Neural cell (in vitro differentiated cells): ENCODE measurements at places on chromosomes 1 and 21. TPM values are rescaled to one million over a fixed set of nuclear protein-coding genes. Genes with fewer than 3 reads are reported as not detected.

APCS gene
- polyA plus RNA-seq: not detected in 2 replicates

FAM72A gene
- 2.2 and 4.1 TPM in 2 replicates for polyA plus RNA-seq

MYCL gene
- polyA plus RNA-seq: 35.2 and 36.3 TPM in 2 replicates

SLC25A34 gene
- polyA plus RNA-seq: 5.4 and 5.5 TPM in 2 replicates

UBQLN4 gene
- 34.9 and 39.3 TPM in 2 replicates for polyA plus RNA-seq

CFH gene
- not detected in 2 replicates for polyA plus RNA-seq

C1orf146 gene
- polyA plus RNA-seq: not detected in 2 replicates

HUNK gene
- 9.3 and 11.0 TPM in 2 replicates for polyA plus RNA-seq

IGFN1 gene
- polyA plus RNA-seq: not detected in 2 replicates

GPR52 gene
- not detected in 2 replicates for polyA plus RNA-seq

NCAM2 gene
- 7.9 and 9.8 TPM in 2 replicates for polyA plus RNA-seq

CYP4Z1 gene
- 0.51 TPM in 1 of 2 replicates, not detected in the other for polyA plus RNA-seq

OR2T11 gene
- polyA plus RNA-seq: not detected in 2 replicates

MATN1 gene
- polyA plus RNA-seq: 0.22 and 0.42 TPM in 2 replicates

OR2T6 gene
- not detected in 2 replicates for polyA plus RNA-seq

ACP6 gene
- polyA plus RNA-seq: 2.9 and 5.0 TPM in 2 replicates

TCP10L gene
- 1.7 and 2.1 TPM in 2 replicates for polyA plus RNA-seq

FCRL2 gene
- polyA plus RNA-seq: not detected in 2 replicates

ELAVL4 gene
- 81.0 and 105 TPM in 2 replicates for polyA plus RNA-seq

MX2 gene
- not detected in 2 replicates for polyA plus RNA-seq

KRTAP11-1 gene
- polyA plus RNA-seq: not detected in 2 replicates

NBPF15 gene
- polyA plus RNA-seq: 92.6 and 99.0 TPM in 2 replicates

HJV gene
- not detected in 2 replicates for polyA plus RNA-seq

S100A6 gene
- not detected in 2 replicates for polyA plus RNA-seq

HP1BP3 gene
- polyA plus RNA-seq: 389 and 425 TPM in 2 replicates

SPRR4 gene
- polyA plus RNA-seq: not detected in 2 replicates

CD55 gene
- 1.3 and 1.4 TPM in 2 replicates for polyA plus RNA-seq

DPT gene
- not detected in 2 replicates for polyA plus RNA-seq

TRIM58 gene
- 0.12 and 0.26 TPM in 2 replicates for polyA plus RNA-seq

POU3F1 gene
- polyA plus RNA-seq: 2.6 and 3.1 TPM in 2 replicates

DENND1B gene
- polyA plus RNA-seq: 9.1 and 12.4 TPM in 2 replicates

POU2F1 gene
- 10.3 and 10.9 TPM in 2 replicates for polyA plus RNA-seq

SLFNL1 gene
- 0.26 and 1.8 TPM in 2 replicates for polyA plus RNA-seq

CA6 gene
- not detected in 2 replicates for polyA plus RNA-seq

AADACL3 gene
- not detected in 2 replicates for polyA plus RNA-seq

AMY1A gene
- not detected in 2 replicates for polyA plus RNA-seq

RGSL1 gene
- not detected in 2 replicates for polyA plus RNA-seq

BSND gene
- not detected in 2 replicates for polyA plus RNA-seq

C1orf232 gene
- not detected in 2 replicates for polyA plus RNA-seq

DNM3 gene
- polyA plus RNA-seq: 33.2 and 37.1 TPM in 2 replicates

JAM2 gene
- 1.1 and 2.0 TPM in 2 replicates for polyA plus RNA-seq

SPRR1A gene
- not detected in 2 replicates for polyA plus RNA-seq

ANKRD35 gene
- polyA plus RNA-seq: 0.16 TPM in 1 of 2 replicates, not detected in the other

FLG gene
- not detected in 2 replicates for polyA plus RNA-seq

TP53BP2 gene
- 25.2 and 41.4 TPM in 2 replicates for polyA plus RNA-seq

CHODL gene
- polyA plus RNA-seq: 22.2 and 28.8 TPM in 2 replicates

TINAGL1 gene
- 1.0 TPM in 1 of 2 replicates, not detected in the other for polyA plus RNA-seq

PFDN2 gene
- 161 and 193 TPM in 2 replicates for polyA plus RNA-seq
